ENCODE measurements at places on chromosomes 7 and 10.

GRCh38 chr7:49778731-49779270 lies 5.4 kb downstream of the VWC2 start:
- no peak for DNase-seq

- no peak for DNase-seq
These were observed 20.0 kb upstream of the SMO start for GRCh38 chr7:129168231-129169021.

DNA sequence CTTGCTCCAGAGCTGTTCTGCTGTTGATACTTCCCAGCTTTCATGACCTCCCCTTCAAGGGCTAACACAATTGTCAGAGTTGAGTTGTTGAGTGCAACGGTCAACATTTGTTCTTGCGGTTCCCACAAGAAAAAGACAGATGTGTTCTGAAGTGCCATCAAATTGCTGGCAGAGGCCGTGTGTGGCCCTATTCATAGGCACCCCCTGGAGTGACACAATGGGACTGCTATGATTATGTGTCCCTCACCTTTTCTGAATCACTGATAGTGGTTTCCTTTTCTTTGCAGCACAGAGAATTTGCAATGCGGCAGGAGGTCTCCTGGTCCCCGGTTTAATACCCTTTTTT lies 5.8 kb upstream of the IGFBP1 start:
- DNase-seq: no peak

DNA sequence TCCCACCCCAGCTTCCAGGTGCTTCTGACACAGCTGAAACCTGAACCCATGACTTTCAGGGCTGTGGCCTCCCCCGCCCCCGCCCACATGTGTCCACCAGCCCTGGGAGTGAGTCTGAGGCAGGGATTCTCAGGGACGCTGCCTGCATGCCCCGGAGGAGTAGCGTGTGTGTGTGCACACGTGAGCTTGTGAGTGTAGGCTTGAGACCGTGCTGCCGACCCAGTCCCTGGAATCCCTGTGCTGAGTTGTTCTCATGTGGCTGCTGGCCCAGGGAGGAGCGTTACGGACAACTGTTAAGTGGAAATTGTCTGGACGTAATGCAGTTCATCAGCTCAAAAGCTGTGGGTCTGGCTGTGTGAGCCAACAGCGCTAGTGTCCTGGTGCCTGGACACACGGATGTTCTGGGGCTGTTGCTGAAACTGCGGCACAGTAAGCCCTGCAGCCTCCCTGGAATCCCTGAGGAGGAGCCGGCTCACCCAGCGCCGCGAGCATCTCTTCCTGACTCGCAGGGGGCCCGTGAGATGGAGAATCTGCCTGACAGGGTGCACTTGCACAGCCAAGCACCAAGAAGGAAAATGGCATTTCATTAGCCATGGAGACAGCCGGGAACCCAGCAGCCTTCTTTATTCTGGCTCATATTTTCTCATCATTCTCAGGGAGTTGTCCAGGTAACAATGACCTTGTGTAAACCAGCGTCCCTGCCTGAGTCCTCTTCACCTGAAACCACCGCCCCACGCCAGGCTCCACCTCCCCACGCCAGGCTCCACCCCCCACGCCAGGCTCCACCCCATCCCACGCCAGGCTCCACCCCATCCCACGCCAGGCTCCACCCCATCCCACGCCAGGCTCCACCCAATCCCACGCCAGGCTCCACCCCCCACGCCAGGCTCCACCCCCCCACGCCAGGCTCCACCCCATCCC lies 603.9 kb downstream of the PTPRN2 start:
- no peak for DNase-seq
